ENCODE measurements at places on chromosomes 4 and X.
A peak's percentile ranks its signal among the peaks of the same experiment; 100 is the strongest.

- no peak for DNase-seq
These were observed 424 bp downstream of the TKTL2 start for GRCh38 chr4:163473130-163473529.

- DNase-seq = no peak
These were observed 3.3 kb upstream of the SUPT20HL1 start for GRCh38 chrX:24357106-24357505.

GRCh38 chr4:104064646-104065577, 345.1 kb upstream of the TACR3 start:
- DNase-seq = peak; percentile 21

GRCh38 chrX:83916525-83916924, 55.6 kb downstream of the CYLC1 start:
- DNase-seq = no peak

GRCh38 chr4:135408109-135408508, 1206.5 kb upstream of the PABPC4L start:
- no peak for DNase-seq

GRCh38 chrX:14694611-14695010, 165.3 kb downstream of the GLRA2 start:
- DNase-seq = no peak

DNA sequence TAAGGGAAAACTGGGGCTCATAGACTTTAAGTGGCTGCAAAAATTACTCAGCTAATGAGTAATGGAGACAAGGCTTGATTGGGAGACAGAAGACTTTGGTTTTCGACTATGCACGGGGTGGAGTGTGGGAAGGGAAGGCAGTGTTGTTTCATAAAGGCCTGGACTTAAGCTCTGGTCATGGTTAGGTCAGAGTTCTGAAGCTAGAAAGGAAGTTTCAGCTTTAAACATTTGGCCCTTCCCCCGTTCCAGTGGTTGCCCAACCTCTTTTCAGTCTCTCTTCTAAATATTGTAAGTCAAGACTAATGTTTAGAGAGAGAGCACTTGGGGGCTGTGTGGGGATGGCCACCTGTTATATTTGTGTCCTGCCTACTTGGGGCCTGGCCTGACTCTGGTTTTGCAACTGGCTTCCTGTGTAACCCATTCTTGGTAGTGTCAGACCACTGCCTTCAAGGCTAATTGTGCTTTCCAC, 21.0 kb downstream of the MSN start:
- DNase-seq = no peak

GRCh38 chrX:47798861-47799260, 37.8 kb upstream of the ZNF81 start:
- no peak for DNase-seq

GRCh38 chrX:153513265-153513664, 4.2 kb upstream of the ATP2B3 start:
- DNase-seq = no peak

- no peak for DNase-seq
These were observed 38.8 kb upstream of the MAD2L1 start for GRCh38 chr4:120105472-120105871.

DNA sequence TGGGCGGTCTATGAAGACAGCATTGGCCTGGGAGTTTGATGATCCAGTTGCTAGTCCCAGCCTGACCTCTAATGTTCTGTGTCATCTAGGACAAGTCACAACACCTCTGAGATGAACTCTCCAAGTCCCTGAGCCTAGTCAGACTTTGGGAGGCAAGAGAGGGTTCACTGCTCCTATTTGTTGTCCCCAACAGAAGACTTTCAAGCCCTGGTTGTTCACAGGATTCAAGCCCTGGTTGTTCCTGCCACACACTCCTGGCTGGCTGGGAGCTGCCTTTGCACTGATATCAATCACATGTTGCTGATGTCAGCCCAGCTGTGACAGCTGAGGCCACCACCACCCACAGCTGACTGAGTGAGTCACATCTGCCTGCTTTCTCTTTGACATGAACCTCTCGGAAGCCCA, 253.2 kb upstream of the RASGEF1B start:
- peak; percentile 61 for DNase-seq

GRCh38 chr4:116531870-116532269, 553.5 kb downstream of the TRAM1L1 start:
- no peak for DNase-seq

DNA sequence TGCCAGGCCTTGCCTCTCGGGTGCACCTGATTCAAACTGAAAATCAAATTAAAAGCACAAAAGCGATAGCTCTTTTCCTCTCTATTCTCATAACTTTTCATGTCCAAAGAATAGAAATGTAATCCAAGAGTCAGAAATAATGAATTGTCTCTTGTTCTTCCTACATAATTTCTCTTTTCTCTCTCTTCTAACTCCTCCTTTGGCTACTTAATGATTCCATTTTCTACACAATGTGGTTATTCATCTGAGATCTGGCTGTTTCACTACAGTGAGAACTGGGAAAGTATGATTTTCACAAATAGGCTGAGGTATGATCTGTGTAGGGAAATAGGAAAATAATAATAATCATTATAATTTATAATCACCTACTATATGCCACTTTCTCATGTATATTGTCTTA, 703.5 kb downstream of the PDHA2 start:
- DNase-seq = no peak

- DNase-seq = no peak
These were observed 130.7 kb downstream of the ADAM29 start for GRCh38 chr4:175048906-175049305.

DNA sequence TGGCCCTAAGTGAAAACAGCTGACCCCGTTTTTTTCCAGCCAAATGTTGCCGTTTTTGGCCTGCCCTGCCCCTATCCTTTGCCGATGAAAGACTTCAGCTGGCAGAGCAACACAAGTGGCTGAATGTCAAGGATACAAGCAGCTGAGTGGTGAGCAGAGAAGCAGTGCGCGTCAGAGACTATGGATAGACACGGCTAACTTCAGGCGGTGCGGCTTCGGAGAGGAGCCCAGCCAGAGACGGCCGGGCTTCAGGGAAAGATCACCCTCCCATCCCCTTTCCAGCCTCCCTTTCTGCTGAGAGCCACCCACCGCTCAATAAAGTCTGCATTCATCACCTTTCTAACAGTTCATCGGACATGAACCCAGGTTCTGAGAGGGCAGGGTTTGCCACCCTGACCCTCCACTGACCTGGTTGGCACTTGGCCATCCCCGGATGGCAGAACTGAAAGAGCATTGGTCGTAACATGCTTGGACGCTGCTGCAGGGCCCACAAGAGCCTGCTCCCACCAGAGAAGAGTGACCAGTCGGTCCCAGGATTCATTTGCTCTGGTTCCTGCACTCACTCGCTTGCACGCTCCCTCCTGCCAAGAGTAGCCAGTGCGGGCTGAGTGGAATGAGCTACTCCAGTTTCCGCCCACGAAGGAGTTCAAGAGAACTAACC, 125.8 kb downstream of the PPEF1 start:
- DNase-seq = peak; percentile 54

GRCh38 chr4:112975567-112976355, 73.7 kb upstream of the ANK2 start:
- no peak for DNase-seq

DNA sequence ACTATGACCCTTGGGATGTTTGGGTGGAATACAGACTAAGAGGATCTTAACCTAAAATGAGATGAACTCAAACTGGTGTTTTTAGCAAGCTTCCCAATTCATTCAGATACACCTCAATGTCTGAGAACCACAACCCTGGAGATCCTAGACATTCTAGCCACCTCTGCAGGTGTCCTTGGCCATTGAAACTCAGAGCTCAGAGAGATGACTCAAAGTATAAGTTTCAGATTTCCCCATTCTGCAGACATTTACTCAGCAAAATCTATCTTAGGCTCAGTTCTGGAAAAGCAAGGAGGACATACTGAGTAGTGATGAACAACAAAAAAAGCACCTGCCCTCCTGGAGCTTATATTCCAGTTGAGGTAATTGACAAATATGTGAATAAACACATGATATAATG, 47.8 kb downstream of the COMMD8 start:
- DNase-seq = no peak

- no peak for DNase-seq
These were observed 98.3 kb upstream of the SPRY1 start for GRCh38 chr4:123298261-123298660.

- DNase-seq = no peak
These were observed 73.2 kb downstream of the RASL11B start for GRCh38 chr4:52935317-52935716.

DNA sequence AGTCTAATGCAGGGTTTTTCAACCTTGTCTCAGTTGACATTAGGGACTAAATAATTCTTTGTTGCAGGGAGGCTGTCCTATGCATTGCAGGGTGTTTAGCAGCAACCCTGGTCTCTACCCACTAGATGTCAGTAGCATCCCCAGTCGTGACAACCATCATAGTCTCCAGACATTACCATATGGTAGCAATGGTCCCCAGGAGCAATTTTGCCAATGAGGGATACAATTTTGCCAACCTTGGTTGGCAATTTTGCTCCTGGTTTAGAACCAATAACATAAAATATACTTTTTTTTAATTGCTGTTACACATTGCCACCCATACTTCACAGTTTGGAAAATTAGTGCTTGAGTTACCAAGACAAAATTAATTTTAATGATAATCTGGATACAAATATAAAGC, 6.0 kb downstream of the EREG start:
- DNase-seq = no peak

DNA sequence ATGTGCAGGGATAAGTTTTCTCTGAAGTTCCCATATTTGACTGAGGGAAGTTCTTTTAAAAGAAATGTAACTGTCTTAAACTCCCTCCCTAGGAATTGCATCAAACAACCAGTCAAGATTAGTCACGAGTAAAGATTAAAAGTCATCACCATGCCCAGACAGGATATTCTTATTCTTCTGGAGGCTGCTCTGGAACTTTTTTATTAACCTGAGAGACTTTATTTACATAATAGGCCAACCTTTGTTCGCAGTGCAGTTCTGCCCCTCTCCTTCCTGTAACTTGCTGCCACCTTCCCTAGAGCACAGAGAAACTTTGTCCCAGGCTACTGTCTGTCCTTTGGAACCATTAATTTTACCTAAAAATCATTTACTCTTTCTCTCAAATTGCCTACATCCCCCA, 9.8 kb upstream of the HERC3 start:
- no peak for DNase-seq

GRCh38 chrX:107213477-107213876, 7.1 kb downstream of the DNAAF6 start:
- DNase-seq = no peak

- DNase-seq = no peak
These were observed 78.8 kb downstream of the CLDN22 start for GRCh38 chr4:183241322-183241640.

GRCh38 chr4:6942238-6942800, 32.7 kb downstream of the TBC1D14 start:
- no peak for DNase-seq

DNA sequence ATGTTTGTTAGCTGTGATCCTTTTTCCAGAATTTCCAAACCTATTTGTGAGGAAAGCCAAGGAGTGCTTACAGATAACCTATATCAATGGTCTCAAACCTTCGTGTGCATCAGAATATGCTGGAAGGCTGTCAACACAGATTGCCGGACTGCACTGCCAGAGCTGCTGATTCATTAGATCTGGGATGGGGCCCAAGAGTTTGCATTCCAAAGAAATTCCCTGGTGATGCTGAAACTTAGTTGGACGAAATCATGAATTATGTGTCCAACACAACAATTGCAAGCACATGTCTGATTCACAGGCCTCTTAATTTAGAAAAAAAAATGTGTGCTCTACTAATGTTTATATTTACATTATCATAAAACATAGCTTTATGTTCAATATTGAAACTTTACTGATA, 544.0 kb upstream of the AMOT start:
- peak; percentile 62 for DNase-seq

- no peak for DNase-seq
These were observed 667.1 kb upstream of the BOD1L1 start for GRCh38 chr4:14294611-14295010.

DNA sequence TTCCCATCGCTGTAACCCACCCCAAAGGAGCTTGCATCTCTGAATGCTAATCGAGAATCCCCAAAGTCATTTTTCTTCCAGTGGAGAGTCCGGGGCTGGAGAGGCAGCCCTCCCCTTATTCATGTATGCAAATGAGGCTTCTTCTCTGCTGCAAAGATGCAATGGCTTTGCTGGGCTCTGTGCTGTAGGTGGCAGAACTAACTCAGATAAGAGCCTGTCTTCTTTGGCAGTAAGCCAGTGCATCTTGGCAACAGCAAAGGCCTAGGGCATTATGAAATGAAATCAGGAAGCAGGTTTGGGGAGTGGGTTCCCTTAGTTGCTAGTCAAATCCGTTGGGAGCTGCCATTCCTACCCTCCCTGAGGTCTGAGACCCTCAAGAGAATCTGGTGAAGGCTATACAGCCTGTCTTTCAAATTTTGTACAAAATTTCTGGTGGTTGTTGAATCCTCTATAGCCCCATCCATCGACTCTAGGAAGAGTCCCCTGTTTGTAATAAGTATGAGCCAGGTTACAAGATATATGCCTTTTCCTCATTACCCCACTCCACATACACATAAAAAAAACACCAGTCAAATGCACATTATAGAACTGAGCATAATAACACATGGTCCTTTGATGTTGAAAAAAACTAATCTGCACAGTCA, 290.6 kb upstream of the TAPT1 start:
- peak; percentile 67 for DNase-seq

DNA sequence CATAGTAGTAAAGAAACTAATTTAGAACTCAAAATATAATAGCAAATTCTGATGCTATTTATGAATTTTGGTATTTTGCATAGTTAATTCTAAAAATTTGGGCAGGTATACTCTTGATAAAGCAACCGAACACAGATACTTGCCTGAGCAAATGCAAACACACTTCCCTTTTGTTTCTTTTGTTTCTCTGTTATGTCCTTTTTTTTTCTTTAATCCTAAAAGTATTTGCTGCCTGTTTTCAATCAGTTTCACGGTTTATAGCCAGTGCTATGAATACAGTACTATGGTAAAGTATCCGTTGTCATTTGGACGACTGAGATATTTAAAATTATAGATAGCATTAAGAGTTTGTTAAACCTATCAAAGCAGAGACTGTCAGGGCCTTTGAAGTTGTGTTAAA, 84.3 kb upstream of the HPRT1 start:
- no peak for DNase-seq

GRCh38 chr4:136768213-136768924, 763.9 kb downstream of the PCDH18 start:
- no peak for DNase-seq

DNA sequence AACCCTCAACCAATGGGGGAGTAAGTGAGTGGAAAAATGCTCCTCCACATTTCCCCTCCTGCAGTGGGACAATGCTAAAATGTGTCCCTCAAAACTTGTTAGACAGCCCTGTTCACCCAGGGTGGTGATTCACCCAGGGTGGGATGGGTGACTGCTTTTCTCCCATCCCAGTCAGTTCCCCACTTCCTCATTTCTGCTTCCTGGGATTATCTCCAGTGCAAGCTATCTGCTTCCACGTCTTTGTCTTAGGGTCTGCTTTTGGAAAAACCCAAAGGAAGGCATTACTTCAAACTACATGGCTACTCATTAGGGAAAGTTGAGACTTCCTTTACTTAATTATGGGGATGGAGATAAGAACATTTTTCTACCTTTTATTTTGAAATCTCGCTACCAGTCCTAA, 45.5 kb downstream of the ETNPPL start:
- no peak for DNase-seq

DNA sequence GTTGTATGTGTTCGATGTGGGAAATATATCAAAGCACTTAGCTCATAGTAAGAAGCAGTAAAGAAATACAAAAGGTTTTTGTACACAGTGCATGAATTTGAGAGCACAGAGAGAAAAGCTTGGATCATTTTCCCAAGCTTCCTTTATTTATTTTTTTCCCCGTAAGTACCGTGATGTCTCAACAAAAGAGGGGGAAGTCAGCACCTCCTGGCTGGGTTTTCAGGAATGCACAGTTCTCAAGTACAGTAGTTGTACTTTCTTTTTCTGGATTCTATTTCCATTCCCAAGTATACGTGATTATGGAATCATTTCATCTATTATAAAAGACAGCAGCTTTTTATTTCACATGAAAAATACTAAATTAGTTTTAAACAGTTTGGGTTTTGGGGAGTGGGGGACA, 171.5 kb upstream of the EDNRA start:
- no peak for DNase-seq

Data from tibial artery (tissue), 4 donors.